ENCODE measurements at places on chromosomes 4 and X.
A peak's percentile ranks its signal among the peaks of the same experiment; 100 is the strongest.

DNA sequence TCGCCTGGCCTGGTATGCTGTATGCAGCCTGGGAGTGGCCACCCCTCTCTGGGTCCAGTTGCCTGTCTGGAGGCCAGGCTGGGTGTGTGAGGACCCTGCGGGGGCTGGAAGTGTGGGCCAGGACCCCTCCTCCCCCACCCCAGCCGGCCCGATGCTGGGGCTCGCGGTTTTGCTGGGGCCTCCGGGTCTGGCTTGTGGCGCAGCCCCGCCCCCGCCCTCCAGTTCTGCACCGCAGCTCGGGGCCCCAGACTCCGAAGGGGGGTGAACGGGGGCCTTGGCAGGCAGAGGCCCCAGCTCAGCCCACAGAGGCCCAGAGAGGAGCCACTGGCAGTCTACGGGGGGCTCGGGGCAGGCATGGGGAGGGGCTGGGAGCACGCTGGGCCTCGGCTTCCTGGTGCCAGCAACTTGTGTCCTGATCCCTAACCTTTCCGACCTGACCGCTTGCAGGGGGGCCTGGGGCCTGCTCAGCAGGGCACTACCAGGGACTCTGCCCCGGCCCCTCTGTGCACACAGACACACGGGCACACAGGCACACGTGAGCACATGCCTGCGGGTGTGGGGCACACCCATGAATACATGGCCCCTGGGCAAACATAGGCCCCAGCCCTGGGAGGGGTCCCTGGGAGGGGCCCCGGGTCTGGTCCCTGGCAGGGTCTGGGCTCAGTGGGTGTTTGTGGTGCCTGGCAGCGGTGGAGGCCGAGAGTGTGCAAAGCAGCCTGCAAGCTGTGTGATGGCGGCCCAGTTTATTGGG lies 21.4 kb upstream of the FGFR3 start:
- DNase-seq, result no peak

GRCh38 chr4:173270312-173271027 lies 63.7 kb downstream of the HMGB2 start:
- DNase-seq, result no peak

DNA sequence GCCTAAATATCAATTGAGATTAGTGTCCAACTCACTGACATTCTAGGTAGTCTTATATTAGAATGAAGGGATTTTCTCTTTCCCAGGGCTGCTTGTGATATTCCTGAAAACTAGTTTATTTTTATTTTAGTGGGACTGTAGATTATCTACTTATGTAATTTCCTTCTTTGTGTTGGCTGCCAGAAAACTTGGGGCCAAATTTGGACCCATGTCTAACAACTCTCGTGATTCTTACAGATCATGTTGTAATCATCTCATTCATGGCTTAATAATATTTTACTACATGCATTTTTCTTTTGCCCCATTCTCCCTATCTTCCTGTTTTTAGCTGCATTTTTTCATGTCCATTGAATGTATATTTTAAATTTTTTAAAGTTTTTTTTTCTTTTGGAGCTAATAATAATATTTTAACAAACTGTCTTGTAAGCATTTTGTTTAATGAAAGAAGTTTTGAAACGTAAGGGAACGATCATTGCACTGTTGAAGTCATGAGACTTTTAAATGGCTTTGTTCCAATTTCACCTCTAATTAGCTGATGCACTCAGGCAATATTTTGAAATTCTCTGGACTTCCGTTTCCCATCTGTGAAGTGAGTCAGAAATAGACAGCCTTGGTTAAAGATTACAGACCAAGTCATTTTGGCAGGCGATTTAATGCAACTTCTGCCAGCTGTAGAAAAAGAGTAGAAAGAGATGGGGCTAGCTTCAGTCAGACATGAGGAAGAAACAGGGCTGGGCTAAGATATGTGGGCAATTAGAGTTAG lies 14.3 kb upstream of the TDO2 start:
- peak; percentile 25 for DNase-seq

DNA sequence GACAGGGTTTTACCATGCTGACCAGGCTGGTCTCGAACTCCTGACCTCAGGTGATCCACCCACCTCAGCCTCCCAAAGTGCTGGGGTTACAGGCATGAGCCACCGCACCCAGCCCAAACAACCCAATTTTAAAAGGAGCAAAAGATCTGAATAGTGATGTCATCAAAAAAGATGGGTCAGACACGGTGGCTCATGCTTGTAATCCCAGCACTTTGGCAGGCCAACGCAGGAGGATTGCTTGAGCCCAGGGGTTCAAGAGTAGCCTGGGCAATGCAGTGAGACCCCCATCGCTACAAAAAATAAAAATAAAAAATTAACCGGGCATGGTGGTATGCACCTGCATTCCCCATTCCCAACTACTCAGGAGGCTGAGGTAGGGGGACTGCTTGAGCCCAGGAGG lies 6.1 kb downstream of the ELF2 start:
- DNase-seq, result no peak

DNA sequence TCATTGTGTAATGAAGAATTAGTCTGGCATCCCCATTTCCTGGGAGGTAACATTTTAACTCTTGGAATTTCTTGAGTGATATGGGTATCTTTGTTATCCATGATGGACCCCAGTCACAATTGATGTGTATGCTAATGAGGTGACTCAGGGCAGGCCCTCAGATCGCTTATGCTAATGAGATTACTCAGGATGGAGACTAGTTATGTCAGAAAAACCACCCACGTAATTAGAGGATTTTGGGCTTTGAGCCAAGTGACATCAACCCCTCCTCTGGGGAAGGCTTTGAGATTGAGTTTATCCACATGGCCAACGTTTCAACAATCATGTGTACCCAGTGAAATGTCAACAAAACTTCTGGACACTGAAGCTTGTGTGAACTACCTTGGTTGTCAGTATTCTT lies 772.7 kb downstream of the STPG2 start:
- DNase-seq, result no peak

DNA sequence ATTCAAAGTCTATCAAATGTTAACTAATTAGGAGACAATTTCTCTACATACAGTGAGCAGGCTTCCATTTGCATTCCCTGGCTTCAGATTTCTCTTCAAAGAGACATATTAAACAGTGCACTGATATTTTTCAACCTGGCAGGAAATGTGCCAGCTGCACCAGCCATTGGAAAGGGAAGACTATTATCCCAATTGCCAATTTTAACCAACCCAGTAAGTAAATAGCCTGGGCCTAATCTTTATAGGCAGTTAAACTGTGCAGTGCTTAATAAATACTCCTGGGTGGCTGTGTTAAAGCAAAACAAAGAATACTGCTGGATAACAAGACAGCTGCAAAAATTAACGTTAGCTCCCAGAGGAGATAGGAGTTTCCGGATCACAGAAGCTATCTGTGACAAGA lies 111.9 kb upstream of the GALNT7 start:
- no peak for DNase-seq

DNA sequence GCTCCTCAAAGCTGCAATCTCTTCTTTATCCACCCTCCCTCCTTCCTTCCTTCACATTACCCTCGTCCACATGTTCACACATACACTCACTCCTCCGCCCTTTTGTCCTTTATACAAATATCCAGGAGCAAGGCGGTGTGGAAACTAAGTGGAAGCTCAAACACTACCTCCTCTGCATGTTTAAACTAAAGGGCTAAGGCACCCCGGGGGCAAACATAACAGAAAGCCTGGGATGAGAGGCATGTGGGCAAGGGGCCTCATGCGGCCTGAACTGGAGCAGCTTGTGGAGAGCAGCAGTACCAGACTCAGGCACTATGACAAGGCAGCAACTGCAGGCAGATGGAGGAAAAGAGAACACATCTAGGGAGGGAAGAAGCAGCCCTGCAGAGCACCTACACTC lies 9.5 kb downstream of the MAB21L2 start:
- no peak for DNase-seq

Measured in SIG-M5 (cell line).